ENCODE measurements at places on chromosomes 1 and 21.

GRCh38 chr1:225070972-225071371 lies 141.5 kb downstream of the DNAH14 start:
- DNase-seq: no peak

DNA sequence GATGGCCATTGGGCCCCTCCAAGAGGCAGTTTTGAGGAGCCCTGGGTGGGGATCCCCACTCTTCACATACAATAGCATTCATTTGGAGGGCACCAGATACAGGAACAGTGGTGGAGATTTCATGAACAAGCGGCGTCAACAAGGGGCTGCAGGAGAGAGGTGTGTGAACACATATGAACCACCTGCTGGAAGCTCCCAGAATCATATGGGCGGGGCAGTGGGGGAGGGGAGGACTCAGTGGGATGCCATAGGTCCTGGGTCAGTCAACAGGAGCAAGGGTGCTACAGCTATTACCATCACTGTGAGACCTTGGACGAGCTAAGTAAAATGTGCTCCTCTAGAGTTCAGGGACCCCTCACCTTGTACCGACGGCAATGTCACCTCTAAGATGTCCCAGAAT lies 100.4 kb upstream of the IRF2BP2 start:
- DNase-seq: no peak

GRCh38 chr1:26907071-26907917 lies 6.5 kb downstream of the NR0B2 start:
- DNase-seq: no peak

DNA sequence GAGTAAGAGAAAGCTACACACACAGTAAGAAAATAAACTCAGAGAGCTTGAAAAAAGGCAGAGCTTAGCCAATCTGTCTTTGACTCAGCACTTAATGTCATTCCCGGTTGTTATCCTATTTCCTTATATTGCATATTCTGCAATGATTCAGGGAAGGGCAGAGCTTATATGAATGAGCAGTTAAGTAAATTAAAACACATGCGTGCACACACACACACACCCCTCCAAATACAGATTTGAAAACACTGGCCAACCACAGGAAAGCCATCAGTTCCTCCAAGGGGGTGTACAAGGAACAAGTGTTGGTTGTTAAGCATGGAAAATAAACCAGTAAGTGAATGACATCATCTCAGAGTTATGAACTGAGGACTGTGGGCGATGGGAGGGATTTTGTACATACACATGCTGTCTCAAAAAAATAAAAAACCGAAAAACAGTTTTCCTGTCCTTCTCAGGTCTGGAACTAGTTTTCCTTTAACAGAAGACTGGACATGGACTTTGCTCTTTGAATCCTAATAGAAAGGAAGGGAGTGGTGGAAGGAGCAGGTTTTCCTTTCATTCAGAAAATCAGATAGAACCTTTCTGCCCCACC lies 1.0 kb downstream of the IQGAP3 start:
- DNase-seq: no peak

DNA sequence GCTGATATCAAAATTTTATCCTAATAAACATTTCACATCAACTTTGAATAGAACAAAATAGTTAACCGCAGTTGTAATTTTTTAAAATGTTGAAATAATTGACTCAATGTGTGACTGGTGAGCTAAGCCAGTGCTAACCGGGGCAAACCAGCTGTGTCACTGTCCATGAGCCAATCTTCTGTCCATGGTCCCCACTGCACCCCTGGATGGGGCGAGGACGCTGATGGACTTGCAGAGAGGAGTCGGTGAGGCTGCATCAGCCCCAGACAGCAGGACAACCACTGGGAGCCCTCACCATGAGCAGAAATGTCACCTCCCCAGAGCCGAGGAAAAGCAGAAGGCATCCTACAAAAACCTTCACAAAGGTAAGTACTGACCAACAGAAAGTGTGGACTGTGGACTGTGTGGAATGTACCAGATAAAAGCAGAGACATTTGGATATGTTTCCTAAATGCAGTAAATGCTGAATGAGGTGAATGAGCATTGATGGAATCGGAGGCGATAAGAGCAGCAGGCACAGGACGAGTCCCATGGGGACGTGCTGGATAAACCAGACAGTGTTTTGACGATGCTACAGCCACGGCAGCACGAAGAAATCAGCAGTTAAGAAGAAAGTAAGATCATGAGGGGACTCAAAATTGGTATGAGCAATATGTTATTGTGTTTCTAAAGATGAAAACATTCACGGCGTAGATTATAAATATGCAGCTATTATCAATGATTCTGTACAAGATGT lies 115.0 kb upstream of the BACE2 start:
- DNase-seq: peak; percentile 16

DNA sequence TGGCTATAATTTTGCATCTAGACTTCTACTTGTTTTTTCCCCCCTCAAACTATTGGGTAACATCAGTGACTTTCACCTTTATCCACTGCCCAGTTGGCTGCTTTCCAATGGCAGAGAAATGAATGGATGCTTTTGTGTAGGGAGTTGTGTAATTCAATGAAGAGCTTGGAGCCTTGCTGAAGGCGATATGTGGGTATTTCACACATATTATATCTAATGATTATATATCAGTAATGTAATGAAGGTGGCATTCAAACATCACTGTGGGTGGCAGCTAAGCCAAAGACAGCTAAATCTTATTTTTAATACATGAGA lies 81.2 kb downstream of the TGFB2 start:
- no peak for DNase-seq

- DNase-seq: no peak
These were observed 3.9 kb downstream of the INKA2 start for GRCh38 chr1:111735321-111735720.

Measured in NCI-H1436 (cell line).